ENCODE measurements at places on chromosomes 2 and 18.

DNA sequence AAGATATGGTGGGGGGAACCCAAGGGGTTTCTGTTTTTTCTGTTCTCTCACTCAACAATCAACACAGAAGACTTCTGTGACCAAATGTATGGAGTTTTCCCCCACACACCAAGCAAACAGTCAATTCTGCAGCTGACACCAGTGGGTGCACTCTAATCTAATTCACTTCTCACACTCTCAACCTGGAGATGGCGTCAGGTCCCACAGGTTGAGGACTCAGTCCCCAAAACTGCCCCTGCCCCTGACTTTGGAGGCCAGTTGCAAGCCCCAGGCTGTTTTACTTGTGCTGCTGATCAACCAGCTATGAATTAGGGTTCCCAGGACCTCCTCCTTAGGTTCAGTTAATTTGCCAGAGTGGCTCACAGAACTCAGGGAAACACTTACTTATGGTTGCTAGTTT, 6.2 kb downstream of the RNU2-63P start:
- no peak for DNase-seq

GRCh38 chr2:64105670-64106461, 38.4 kb downstream of the PELI1 start:
- no peak for DNase-seq

DNA sequence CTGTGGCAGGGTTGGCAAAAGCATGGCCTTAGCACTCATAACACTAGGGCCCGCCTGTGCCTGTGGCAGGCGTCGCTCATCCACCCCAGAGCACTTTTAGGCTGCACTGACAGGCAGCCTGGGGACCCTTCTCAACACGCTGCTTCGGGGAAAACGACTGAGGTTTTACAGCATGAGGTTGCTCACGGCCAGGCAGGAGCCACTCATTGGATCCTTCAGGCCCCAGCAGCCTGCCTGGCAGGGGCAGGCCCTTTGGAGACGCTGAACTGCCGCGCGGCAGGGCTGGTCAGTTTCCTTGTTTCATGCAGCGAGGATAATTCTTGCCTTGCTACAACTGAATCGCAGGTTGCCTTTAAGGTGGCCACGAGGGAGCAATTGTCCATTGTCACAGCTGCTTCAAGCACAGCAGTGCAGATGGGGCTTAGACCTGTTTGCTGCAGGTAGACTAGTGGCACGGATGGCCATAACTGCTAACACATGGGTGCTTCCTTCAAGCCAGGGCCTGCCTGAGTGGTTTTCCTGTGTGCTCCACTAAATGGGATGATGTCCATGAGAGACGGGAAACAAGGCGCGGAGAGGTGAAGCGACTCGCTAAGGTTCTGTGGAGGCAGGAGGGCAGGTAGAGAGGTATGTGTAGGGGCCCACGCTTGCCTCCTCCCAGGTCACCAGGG, 49.9 kb upstream of the HS6ST1 start:
- DNase-seq: no peak

DNA sequence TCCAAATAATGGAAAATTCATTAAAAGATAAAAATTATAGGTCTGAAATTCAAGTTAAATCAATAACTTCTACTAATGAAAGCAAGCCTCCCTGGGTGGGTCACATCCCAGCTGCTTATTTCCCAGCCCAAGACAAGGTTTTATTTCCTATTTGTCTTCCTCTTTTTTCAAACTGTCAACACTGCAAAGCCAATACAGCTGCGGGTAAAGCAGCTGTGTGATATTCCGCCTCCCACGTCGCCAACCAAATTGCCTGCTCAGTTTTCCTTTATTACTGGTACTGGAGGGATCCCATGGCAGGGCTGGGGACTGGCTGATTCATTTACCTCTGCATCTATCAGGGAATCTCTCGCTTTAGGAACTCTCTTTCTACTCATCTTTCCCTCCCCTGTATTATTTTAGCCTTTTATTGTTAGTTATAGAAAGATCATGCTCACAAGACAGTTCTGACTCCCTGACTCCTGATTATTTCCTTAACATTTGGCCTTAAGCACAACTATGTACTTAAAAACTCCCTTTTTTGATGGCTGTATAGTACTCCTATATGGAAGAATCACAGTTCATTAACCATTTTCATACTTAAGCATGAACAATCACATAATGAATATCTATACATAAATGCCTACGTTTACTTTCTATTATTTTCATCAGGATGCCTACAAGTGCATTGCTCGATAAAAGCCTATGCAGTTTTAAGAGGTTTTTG, 253.1 kb downstream of the CDCA7 start:
- no peak for DNase-seq

- no peak for DNase-seq
Observed at GRCh38 chr2:15670469-15670868, 78.8 kb downstream of the DDX1 start.

DNA sequence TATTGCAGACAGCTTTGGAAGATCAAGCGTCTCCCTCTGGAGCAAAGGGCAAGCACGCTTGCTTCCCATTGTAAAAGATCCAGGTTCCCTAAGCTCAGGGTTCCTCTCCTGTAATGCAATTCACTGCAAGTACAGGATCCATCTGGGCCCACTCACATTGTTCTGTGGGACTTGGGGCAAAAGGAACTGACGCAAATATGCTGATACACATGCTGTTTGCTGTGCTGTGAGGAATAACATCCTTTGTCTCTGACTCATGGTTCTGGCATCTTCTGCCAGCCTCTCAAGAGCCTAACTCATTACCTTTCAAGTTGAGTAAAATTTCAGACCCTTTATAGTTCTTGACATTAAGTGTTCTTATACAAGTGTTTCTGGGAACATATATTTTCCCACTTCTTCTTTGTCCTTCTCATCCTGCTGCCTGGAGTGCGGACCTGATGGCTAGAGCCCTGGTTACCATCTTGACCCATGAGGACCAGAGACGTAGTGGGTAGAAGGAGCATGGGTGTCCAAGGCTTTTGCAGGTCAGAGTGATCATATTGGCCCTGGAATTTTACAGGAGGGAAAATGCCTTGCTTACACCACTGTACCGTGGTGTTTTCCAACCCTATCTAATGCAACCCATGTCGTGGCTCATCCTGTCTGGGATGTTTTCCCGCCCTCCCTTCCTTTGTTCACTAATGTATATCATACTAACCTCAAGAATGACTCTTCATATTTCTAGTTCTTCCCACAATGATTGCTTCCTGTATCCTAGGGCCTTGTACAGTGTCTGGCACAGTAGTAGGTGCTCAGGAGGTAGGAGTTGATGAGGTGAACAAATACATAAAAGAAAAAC, 145.7 kb upstream of the GLI2 start:
- no peak for DNase-seq

- no peak for DNase-seq
Observed at GRCh38 chr2:144349674-144350073, 170.2 kb downstream of the ZEB2 start.
